ENCODE measurements at places on chromosomes 11 and 22. TPM values are rescaled to one million over a fixed set of nuclear protein-coding genes. Genes with fewer than 3 reads are reported as not detected.

Gene RCOR2
- total RNA-seq: not detected

Gene MS4A4A
- total RNA-seq: 7.9 TPM

Gene CD6
- total RNA-seq: not detected

Gene SLC25A18
- total RNA-seq: not detected

Gene OR52E8
- total RNA-seq: not detected

Gene SCGB1D2
- not detected for total RNA-seq

Gene SCGB1A1
- not detected for total RNA-seq

Gene GAS2
- total RNA-seq: 27.0 TPM

Gene MPPED1
- total RNA-seq: not detected

Gene ZNF214
- total RNA-seq: not detected

Gene SCUBE1
- total RNA-seq: 2.9 TPM

Gene TOM1
- total RNA-seq: 84.4 TPM

Gene OR8U1
- total RNA-seq: not detected

Gene OR51B5
- not detected for total RNA-seq

Gene HOATZ
- total RNA-seq: not detected

Gene LMO1
- total RNA-seq: not detected

Gene CHRNA10
- not detected for total RNA-seq

Gene CEND1
- not detected for total RNA-seq

Gene FKBP2
- total RNA-seq: 17.7 TPM

Gene FAM227A
- total RNA-seq: 0.43 TPM

Gene ESRRA
- 53.4 TPM for total RNA-seq

Gene HEPN1
- total RNA-seq: not detected

Gene SCUBE2
- 1.1 TPM for total RNA-seq

Gene OR56A1
- total RNA-seq: not detected
